K562 (cell line): ENCODE measurements at places on chromosomes 12 and 14. TPM values are rescaled to one million over a fixed set of nuclear protein-coding genes. Genes with fewer than 3 reads are reported as not detected.
A peak's percentile ranks its signal among the peaks of the same experiment; 100 is the strongest.

The CFAP73 gene
- not detected in 2 replicates for polyA plus RNA-seq

The NTN4 gene
- polyA plus RNA-seq = not detected in 2 replicates

DNA sequence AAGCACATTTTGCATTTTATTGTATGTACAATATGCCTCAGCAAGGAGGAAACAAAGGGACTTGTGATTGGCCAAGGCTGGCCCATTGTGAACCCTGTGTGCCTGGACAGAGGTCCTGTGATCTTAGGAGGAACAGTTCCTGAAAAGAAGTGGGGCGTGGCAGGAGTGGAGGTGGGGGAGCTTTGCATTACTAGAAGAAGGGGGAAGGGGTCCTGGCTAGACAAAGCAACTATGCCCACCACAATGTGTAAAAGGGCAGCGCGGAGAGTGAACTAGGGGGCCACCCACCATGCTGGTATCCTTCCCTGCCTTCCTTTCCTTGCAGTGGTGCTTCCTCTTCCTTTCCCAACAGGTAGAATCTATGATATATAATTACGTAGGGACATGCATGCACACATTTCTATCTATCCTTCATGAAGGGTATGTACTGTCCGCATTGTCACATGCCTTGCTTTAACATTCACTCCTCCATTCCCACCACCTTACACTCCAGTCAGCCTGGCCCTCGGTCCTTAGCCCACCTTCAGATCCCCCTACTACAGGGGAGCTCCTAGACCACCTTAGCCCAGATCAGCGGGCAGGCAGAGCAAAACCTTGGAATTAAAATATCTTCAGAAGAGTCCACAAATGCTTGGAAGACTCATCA is 12.5 kb downstream of the KRT8 start:
- H3K27ac ChIP-seq = no peak overlapping the region
- H3K27me3 ChIP-seq = no peaks in the 10 kb centered on the region
- peaks cover 10% of the 10 kb centered on the region for H3K4me1 ChIP-seq
- H3K36me3 ChIP-seq = peaks cover 10% of the 10 kb centered on the region; the same call in 1 of the 3 replicates

DNA sequence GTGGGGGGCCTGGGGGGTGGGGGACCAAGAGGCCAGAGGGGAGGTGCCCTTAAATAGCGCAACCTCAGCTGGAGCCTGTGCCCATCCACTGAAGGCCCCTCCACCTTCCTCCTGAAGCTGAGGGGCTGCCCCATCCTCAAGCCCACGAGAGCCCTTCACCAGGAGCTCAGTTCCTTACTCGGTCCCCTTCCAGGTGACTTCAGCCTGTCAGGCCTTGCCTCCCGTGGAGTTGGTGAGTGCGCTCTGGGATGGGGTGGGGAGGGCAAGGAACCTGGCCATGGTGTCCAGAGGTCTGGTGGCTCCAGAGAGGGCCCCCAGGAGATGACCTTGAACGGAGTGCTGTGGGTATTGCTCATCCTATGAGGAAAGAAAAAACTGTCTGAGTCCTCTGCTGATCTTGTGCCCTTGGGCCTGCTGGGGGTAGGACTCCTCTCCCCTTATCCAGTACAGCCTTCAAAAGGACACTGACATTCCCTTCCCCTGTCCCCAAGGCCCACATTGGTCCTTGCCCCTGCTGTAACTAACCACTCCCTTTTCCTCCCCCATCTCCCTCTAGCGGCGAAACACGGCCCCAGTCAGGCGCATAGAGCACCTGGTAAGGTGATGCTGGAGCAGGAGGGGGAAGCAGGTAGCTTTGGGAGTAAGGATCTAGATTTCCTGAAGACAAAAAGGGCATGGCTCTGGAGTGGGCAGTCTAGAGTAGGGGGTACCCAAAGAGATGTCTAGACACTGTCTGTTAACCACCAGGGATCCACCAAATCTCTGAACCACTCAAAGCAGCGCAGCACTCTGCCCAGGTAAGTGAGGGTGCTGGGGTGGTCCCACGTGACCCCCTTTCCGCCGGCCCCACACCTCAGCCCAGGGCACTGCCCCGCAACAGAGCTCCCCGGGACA is 3.6 kb downstream of the TNS2 start:
- DNase-seq = peak; percentile 32
- H3K27me3 ChIP-seq = no peaks in the 10 kb centered on the region
- peaks cover 86% of the 10 kb centered on the region for H3K4me1 ChIP-seq
- H3K27ac ChIP-seq = peak overlapping the region; percentile 61; the same call in 2 of the 3 replicates

DNA sequence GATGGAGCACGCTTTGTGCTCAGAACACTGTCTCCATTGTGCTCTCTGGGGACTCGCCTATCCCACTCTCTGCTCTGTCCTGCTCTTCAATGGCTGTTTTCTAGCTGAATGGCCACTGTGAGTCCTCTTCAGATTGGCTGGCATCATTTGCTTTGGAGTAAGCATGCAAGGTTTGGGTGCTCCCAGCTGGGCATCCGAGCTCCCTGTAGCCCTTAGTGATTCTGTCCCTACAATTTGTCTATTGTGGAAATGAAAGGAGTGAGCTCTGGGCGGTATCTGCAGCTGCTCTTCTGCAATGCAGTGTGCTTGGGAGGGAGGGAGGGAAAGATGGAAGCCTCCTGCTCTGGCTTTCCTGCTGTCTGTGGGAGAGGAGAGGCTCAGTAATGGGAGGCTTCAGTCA is 84.8 kb downstream of the SMOC1 start:
- no peak overlapping the region for H3K4me3 ChIP-seq
- no peak for DNase-seq
- no peaks in the 10 kb centered on the region for H3K36me3 ChIP-seq
- no peak overlapping the region for H3K27ac ChIP-seq
